ENCODE measurements at places on chromosomes 5 and 9.

- DNase-seq = no peak
Measured at GRCh38 chr5:60161340-60161934, 267.9 kb upstream of the PDE4D start.

- DNase-seq = no peak
Measured at GRCh38 chr9:14881006-14881405, 29.2 kb downstream of the FREM1 start.

GRCh38 chr5:154479160-154479943 is 1.3 kb upstream of the HAND1 start:
- no peak for DNase-seq

GRCh38 chr9:35882996-35883395 is 12.8 kb upstream of the OR13J1 start:
- DNase-seq = no peak

DNA sequence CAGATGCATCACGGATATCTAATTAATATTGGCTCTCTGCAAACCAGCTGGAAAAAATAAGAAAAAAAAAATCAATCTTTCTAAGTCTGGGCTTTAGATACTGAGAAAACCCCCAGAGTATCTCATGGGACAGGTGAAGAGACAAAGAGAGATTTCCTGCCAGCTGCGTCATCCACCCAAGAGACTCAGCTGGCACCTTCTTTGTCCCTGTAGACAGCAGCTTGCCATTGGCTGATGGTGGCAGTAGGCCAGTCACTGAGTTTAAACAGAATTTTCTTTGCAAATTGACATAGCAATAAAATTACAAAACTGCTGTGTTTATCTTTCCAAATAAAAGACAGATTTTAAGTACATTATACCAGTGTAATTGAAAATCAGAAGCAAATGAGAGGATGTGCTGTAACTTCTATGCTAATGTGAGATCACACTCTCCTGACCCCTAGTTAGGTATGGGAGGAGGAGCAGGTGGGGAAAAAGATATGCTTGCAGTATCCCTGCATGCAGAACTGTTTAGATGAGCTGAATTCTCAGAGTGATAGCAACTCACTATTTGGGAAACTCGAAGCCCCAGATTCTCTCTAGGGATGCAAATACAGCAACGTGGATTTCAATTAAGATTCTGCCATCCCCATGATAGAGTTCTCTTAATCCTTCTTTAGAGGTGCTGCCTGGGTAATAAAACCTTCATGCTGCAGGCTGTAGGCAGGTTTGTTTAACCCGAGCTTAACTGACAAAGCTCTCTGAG is 72.2 kb downstream of the NMUR2 start:
- no peak for DNase-seq

DNA sequence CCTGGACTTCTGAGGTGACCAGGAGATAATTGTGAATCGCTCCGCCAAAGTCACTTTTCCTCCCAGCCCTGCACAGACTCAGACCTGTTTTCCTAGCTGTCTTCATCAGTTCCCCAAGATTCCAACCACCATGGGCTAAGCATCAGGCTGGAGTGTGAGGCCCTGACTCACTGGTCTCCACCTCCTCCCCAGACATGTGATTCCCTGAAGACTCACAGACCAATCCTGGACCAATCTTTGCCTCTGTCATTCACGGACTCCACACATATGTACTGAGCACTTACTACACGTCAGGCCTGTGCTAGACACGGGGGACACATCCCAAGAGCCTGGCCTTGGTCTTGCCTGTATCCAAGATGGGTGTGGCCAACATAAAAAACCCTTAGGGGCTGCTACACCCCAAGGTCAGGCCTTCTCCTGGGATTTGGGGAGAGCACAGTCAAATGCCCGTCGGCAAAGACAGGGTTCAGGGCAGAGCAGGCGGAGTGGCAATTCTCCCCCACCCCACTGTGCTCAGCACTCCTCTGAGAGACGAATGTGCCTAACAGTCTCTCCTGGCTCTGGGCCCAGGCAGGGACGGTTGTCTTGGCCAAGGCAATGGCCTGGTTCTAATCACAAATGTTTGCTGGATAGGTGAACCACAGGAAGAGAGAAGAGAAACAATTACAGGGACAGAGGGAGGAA is 11.9 kb downstream of the EEIG1 start:
- no peak for DNase-seq

DNA sequence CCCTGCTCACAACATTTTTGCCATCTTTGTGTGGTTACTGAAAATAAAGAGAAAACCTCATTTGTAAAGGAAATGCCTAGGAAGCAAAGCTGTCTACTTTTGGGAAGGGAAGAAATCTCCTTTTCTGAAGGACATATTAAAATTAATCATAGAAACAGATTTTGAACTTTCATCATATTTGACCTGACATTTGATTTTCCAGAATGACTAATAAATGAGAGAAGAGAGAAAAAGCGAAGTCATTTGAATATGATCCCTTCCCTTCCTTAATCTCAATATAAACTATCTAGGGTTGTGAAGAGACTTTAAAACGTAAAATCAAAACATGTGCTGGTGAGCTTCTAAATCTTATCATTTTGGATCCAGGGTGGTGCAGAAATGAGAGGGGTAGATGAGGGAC is 66.3 kb downstream of the FEM1C start:
- DNase-seq = no peak

DNA sequence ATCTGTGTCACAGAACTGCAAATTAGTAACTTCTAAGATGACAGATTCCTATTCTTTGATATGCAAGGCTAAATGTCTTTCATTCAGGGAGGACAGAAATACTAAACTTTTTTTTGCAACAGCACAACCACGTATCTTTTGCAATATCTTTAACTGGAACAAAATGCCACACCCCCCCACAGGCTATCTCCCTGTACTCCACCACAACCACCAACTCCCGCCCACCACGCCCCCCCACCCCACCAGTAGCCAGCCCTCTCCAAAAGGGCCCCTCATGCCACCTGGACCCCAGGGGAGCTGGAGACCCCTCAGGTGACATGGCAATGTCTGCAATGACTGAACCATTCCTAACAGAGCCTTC is 131.8 kb downstream of the ROR2 start:
- no peak for DNase-seq

GRCh38 chr5:141478321-141478945 is 2.7 kb downstream of the PCDHGC3 start:
- no peak for DNase-seq

DNA sequence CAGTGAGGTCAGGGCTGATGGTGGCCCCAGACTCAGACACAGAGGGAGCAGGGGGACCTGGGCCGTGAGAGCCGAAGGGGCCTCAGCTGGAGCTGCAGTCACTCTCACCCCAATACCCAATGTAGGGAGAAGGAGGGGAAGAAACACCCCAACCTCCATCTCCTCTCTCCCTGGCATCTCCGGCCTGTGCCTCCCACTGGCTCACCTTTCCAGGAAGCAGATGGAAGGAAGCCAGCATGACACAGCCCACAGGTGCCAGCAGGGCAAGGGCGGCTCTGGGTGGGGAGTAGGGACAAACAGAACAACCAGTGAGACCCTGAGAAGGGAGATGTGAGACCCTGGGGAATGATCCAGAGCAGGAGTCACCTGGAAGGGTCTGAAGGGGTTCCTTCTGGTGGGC is 3.0 kb upstream of the CRB2 start:
- no peak for DNase-seq
